NCI-H1930 (cell line): ENCODE measurements at places on chromosomes 5 and 9.
A peak's percentile ranks its signal among the peaks of the same experiment; 100 is the strongest.

DNA sequence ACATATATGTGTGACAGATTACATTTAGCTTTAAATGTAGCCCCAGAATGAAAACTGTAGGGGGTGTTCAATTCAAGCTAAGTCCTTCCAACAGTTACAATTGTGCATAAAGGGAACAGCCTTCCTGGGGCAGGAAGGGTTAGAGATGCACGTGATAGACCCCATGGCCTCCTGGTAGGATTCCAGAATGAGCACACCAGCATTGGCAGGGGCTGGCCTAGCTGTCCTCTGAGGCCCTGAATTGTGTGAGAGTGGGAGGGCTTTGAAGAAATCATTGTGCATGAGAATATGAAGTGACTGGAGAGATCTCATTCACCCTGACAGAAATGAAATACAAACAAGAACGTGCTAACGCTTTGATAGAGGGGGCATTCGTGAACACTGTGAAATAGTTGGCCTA lies 663.8 kb upstream of the KLF4 start:
- no peak for DNase-seq

DNA sequence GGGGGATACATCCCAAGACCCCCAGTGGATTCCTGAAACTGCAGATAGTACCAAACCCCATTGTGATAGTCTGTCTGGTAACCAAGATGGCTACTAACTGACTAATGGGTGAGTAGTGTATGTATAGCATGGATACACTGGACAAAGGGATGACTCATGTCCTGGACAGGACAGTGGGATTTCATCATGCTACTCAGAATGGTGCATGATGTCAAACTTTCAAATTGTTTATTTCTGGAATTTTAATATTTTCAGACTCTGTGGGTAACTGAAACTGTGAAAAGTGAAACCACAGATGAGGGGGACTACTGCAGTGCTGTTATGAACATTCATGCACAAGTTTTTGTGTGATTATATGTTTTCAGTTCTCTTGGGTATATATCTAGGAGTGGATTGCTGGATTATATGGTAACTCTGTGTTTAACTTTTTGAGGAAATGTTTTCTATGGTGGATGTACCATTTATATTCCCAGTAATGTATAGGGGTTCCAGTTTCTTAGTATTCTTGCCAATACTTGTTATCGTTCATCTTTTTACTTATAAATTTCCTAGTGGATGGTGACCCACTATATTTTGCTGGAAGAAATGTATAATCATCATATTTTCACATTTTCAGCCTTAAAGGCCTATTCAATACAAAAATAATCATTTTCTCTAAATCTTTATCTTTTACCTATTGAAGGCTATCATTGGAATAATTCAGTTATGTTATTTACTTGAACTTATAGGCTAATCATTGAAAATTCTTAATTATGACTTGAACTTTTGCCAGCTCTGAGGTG lies 140.9 kb downstream of the NR3C1 start:
- DNase-seq = no peak

DNA sequence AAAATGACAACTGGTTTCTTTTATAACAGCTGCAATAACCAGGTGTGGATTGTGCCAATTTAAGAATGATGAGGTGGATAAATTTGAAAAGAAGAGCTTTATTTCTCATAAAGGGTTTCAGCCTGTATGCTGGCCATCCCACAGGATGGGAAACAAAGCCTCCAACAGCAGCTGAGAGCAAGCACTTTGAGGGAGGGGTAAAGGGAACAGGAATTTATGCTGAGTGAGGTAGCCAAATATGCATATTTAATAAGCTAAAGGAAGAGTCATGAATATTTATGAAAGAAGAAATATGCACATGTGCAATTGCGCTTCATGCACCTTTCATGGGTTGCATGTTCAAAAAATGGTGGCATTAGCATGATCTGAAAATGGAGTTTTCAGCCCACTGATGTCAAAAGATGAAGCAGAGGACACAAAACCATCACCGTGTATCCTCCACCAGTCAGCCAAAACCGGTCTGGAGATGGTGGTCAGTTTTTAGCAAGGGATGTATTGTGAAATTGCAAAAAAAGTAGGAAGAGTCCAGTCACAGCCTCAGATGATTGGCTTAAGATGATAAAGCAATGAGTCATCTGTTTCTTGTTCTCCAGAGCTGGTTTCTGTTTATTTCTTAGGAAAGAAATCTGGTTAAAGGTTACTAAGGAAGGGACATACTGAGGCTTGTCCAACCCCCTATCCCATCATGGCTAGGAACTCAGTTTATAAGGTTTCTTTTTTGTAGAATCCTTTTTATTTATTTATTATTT lies 47.9 kb downstream of the DEPDC1B start:
- DNase-seq = no peak

DNA sequence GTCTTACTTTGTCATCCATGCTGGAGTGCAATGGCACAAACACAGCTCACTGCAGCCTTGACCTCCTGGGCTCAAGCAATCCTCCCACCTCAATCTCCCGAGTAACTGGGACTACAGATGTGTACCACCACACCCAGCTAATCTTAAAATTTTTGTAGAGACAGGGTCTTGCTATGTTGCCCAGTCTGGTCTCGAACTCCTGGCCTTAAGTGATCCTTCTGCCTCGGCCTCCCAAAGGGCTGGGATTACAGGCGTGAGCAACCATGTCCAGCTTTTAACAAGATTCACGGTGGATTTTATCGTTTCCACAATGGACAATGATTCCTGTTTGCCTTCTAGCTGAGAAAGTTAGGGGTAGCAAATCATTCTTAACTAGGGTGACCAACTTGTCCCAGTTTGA lies 165.9 kb downstream of the ZNF608 start:
- DNase-seq = no peak

DNA sequence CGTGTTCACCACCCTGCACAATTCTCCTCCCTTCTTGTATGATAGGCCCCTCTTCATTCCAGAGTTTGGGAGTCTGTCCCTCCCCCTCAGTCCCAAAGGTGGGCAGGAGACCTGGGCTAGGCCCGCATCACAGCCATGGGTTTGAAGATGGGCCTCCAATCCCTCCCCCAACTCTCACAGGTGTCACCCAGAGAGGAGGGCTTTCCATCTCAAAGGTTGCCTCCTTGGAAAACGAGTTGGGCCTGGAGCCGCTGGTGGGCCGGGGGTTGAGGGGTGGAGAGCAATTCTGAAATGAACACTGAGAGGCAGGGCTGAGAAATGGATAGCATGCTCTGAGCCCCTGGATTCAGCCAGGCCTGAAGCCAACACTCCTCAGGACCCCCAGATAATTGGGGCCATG lies 6.2 kb downstream of the ADAMTS2 start:
- no peak for DNase-seq

DNA sequence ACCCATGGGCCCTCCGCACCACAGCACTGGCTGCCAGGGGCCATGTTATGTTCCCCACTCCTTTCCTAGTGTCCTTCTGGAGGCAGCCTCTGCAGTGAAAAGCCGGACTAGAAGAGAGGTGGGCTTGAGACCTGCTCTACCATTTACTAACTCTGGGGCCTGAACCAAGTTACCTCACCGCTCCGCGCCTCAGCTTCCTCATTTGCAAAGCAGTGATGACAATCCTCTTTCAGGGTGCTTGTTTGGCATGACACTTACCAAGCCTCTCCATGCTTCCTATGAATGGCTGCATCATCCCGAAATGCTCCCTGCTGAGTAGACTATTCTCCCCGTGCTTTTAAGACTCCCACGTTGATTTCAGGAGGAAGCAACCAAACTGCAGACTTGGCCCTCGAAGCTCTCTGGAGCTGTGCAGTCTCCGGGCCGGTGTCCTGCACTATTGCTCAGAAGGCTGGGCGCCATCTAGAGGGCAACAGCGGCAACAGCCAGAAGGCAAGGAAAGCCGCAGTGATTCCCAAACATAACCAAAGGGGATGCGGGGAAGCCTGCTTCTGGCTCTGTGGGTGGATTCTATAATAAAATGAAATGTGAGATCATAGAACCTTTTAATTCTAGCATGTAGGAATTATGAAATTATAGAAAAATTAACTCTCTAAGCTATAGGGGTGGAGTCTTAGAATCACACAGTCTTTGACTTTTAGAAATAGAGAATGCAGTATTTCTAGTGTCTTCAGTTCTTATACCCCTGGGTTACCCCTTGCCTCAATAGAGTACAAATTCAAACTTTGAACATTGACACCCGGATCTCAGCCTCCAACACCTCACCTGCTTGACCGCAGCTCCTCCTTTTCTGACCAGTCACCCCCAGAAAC lies 599.8 kb upstream of the BRINP1 start:
- DNase-seq = no peak

- DNase-seq = no peak
Measured at GRCh38 chr9:73183917-73184861, 32.5 kb downstream of the ANXA1 start.

DNA sequence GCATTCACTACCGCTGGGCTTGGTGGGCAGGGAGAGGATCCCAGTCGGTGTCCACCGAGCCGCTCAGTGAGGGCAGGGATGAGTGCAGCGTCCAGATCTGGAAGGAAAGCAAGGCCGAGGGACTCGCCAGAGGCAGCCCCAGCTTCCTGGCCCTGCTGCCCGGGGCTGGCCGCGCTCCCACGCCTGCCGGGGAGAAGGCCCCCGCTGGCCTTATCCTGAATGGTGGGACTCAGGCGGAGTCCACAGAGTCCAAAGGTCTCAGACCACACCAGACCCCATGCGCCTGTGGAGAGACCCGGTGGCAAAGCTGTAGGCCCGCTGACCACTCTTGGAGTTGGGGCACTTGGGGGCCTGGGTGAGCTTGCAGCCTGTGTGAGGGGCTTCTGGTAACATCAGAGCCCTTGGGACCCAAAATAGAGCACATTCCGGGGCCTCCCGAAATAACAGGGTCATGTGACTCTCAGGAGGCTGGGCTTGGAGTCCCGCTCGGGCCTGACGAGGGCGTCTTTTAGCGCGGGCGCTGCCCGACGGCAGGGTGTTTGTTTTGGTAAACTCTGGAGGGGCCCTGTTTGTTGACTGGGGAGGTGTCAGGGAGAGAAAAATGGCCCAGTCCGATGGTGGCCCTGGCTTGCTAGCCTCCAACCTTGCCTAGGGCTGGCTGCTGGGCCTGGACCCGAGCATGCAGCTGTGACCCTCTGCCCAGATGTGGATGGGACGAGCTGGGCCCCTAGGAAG lies 2.8 kb downstream of the RXRA start:
- no peak for DNase-seq

GRCh38 chr5:42989190-42989589 lies 50.9 kb downstream of the ANXA2R start:
- DNase-seq = no peak

- DNase-seq = no peak
Measured at GRCh38 chr9:136324501-136325300, 2.6 kb upstream of the GPSM1 start.

DNA sequence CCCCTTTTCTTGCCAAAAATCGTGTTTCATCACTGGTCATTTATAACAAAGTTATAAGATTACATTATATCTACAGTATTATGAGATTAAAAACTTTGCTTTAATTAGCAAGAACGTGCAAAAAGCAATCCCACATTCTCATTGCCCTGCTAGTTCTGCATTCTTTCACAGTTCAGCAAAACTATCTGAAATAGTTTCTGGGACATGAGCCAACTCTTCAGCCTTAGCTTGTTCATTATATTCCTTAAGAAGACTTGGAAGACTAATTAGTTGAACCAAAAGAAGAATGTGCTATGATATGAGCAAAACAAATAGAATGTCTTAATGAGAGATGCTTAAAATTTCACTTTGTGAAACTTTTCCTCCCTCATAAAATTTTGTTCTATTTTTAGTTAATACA lies 76.7 kb downstream of the ITGA1 start:
- DNase-seq = no peak

- no peak for DNase-seq
Measured at GRCh38 chr9:5580650-5581049, 48.3 kb upstream of the RIC1 start.

- DNase-seq = no peak
Measured at GRCh38 chr5:94941122-94941755, 322.8 kb downstream of the SLF1 start.

DNA sequence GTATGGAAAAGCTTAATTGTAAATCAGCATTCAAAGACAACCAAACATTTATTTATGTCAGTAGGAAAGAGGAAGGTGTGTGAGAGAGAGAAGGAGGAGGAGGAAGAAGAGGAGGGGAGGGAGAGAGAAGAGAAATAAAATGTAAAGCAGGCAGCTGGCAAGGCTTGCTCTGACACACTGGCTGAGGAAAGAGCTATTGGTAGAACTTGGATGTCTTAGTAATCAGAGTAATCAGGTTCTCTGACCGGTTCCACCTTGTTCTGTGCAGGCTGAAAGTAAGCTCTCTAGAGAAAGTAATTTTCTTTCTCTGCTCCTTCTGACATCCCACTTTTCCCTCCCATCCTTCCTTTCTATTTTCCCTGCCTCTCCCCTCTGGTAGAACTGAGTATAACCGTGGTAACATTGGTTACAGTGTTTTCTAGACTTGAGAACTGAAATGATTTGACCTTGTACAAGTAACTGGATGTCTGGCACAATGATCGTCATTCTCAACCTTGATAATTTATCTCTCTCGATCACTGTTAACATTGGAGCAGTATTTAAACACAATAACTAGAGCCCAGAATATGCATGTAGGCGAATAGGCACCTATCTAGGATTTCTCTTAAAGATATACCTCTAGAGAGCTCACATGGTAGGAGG lies 33.3 kb downstream of the TLE4 start:
- DNase-seq = no peak

DNA sequence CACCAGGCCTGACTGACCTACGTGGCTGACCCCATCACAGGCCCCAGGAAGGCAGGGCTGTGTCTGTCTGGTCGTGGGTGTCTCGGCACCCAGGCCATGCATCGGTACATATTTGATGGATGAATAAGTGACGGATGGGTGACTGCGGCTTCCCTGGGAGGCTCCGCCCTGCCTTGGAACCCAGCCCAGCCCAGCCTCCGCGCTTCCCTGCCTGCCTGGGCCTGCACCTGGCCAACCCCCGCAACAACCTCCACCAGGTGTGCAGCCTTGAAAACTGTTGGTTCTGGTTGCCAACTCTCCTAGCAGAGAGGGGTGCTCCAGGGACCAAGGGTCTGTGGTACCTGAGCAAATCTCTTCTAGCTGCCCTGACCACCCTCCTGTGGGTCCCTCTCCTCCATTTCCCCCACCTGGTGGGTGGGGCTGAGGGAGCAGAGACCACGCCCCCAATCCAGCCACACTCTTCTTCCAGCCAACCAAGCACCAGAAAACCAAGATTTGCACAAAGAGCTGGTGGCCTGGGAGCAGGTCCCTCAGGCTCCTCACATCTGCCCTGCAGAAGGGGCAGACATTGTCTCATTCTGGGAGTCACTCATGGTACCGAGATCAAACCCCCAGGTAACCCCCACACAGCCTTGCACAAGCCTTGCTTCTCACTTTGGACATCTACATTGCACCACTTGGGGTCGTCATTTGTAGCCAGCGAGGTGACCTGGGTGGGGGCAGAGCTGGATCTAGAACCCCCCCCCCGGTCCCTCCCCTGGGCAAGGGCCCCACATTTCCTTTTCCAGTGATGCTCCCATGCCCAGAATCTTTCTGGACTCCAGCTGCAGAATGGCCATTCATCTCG lies 100.6 kb upstream of the IER5L start:
- no peak for DNase-seq

- peak; percentile 28 for DNase-seq
Measured at GRCh38 chr5:14853685-14854084, 17.9 kb downstream of the ANKH start.

GRCh38 chr5:141359790-141360426 lies at the start of gene PCDHGB2:
PCDHGB2 (plus strand) TSS chr5:141359994; CDS start chr5:141360136, 142 bp downstream.
- DNase-seq = no peak
